ENCODE measurements at places on chromosomes 11 and 22.

- DNase-seq, result peak; percentile 64
Measured at GRCh38 chr11:123188508-123189165, 6.4 kb downstream of the CLMP start.

GRCh38 chr22:50612528-50613221 is 12.1 kb downstream of the MAPK8IP2 start:
- no peak for DNase-seq

DNA sequence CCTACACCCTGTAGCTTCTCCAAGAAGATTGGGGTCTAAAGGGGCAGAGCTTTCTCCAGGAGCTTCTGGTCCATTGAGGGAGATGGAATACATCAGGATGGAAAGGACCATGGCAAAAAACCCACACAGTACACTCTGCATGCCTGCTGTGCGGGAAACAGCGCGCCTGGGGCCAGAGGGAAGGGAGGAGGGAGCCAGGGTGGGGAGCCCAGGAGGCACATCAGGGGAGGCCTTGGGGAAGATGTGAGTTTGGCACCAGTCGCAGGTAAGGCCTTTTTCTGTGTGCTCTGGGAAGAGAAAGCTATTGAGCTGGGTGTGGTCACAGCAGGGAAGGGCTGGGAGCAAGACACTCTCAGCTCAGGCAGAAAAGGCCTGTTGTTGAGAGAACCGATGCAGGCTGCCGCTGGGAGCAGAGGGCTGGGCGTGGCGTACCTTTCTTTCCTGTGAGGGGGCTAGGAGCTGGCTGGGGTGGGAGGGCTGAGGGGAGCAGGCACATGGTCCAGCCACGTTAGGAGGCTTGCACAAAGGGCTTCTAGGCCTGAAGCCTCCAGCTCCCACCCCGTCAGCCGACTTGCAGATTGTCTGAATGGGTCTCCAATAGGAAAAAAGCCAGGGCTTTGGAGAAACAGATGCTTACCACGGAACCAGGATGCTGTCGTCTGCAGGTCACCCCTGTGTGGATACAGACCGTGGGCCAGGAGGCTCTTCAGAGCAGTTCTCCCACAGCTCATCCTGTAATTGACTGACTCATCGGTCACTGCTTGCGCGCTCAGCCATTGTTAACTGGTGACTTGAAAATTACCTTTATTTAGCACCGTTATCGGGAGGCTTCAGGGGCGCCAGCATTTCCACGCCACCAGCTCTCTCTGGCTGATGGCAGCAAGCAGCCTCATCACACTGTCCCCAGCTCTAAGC is 237.3 kb downstream of the ST3GAL4 start:
- no peak for DNase-seq

GRCh38 chr11:2314525-2315394 is 12.9 kb downstream of the TSPAN32 start:
- peak; percentile 40 for DNase-seq

GRCh38 chr11:101046947-101047346 is 82.7 kb downstream of the PGR start:
- DNase-seq, result no peak

GRCh38 chr22:19802894-19803735 is 42.5 kb downstream of the TBX1 start:
- DNase-seq, result no peak

DNA sequence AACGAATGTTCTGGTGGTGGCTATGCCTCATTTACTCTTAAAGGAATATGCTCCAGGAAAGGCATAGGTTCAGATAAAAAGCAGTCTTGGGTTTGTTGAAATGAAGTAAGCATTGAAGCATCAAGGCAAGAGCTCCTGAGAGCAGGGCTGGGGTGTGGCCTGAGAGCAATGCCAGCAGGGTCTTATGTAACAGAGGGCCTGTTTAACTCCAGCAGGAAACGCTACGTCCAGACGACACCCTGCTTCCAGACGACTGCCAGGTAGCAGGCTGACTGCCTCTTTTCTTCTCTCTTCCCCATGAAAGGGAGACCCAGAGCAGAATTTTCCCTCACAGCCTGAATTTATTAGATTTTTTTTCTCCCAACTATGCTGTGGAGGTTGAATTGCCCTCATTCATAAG is 127.2 kb upstream of the SLC5A12 start:
- DNase-seq, result no peak

- peak; percentile 0 for DNase-seq
Measured at GRCh38 chr11:124415356-124415923, 9.2 kb downstream of the OR8B4 start.

DNA sequence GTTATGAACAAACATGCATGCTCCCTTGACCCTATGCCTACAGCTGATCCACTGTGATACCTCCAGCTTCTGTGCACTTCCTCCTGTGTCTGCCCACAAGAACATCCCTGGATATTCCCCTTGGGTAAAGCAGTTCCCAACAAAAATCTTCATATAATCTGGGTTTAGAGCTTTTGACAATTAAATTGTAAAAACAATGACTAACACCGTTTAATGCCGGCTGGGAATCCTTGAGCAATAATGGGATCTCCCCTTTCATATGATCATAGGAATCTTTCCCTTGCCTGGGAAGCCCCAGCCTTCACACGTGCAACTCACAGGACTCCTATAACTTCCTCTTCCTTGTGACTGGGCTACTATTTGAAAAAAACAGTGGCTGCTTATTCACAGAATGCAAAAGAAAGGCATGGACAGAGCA is 6.3 kb upstream of the ZC3H12C start:
- DNase-seq, result peak; percentile 50

- DNase-seq, result no peak
Measured at GRCh38 chr11:129747071-129747470, 68.6 kb upstream of the TMEM45B start.

DNA sequence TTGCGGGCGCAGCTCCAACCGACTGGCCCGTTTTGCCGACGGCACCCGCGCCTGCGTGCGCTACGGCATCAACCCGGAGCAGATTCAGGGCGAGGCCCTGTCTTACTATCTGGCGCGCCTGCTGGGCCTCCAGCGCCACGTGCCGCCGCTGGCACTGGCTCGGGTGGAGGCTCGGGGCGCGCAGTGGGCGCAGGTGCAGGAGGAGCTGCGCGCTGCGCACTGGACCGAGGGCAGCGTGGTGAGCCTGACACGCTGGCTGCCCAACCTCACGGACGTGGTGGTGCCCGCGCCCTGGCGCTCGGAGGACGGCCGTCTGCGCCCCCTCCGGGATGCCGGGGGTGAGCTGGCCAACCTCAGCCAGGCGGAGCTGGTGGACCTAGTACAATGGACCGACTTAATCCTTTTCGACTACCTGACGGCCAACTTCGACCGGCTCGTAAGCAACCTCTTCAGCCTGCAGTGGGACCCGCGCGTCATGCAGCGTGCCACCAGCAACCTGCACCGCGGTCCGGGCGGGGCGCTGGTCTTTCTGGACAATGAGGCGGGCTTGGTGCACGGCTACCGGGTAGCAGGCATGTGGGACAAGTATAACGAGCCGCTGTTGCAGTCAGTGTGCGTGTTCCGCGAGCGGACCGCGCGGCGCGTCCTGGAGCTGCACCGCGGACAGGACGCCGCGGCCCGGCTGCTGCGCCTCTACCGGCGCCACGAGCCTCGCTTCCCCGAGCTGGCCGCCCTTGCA is 1.0 kb downstream of the FJX1 start:
- no peak for DNase-seq

DNA sequence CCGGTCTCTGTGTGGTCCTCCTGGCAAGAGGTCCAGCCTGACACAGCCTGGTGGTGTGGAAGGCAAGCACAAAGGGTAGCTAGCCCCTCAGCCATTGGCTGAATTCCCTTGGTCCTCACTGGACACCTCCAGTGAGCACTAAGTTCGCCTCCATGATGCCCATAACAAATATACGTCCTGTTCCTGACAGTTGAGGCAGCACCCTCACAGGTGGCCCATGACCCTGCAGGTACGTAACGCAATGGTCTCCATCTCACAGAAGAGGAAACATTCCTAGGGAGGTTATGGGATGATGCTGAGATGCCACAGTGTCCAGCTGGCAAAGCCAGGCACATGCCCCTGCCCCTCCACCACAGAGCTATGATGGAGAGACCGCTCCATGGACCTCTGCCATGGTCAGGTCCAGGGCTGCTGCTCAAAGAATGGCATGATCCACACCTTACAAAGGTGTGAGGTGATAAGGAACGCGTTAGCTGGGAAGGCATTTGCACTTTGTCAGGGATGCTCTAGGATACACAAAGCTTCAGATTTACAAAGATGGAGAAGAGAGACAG is 1.4 kb upstream of the GNAZ start:
- no peak for DNase-seq

DNA sequence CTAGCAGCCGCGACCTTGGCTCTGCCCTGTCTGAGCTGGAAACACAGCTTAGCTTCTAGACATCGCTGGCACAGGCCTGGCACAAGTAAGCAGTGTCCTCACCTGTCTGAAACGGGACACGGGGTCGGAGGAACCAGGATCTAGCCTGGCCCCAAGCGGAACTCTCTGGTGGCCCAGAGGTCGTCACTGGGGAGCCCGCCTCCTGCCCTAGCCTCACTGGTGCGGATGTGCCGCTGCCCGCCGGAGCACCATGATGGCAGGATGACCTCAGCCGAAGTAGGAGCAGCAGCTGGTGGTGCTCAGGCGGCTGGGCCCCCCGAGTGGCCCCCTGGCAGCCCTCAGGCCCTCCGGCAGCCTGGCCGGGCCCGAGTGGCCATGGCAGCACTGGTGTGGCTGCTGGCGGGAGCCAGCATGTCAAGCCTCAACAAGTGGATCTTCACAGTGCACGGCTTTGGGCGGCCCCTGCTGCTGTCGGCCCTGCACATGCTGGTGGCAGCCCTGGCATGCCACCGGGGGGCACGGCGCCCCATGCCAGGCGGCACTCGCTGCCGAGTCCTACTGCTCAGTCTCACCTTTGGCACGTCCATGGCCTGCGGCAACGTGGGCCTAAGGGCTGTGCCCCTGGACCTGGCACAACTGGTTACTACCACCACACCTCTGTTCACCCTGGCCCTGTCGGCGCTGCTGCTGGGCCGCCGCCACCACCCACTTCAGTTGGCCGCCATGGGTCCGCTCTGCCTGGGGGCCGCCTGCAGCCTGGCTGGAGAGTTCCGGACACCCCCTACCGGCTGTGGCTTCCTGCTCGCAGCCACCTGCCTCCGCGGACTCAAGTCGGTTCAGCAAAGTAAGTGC is 871 bp downstream of the SLC35E4 start:
- DNase-seq, result no peak

DNA sequence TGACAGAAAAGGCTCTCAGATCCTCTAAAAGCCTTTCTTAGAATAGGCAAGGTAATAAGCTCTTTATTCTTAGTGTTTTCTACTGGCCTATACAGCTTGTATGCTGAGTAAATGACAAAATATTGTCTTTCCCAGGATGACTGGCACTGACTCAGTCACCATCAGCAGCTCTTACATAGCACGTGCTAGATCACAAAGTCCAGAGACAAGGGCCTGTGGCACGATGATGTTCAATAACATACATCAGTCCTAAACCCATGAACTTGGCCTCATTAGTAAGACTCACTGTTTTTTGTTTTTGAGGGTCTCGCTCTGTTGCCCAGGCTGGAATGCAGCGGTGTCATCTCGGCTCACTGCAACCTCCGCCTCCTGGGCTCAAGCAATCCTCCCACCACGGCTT is 42.7 kb downstream of the CELF1 start:
- no peak for DNase-seq

- DNase-seq, result no peak
Measured at GRCh38 chr11:112778877-112779266, 182.3 kb upstream of the NCAM1 start.

GRCh38 chr11:122024278-122024677 is 91.7 kb downstream of the BLID start:
- no peak for DNase-seq

- no peak for DNase-seq
Measured at GRCh38 chr22:22812031-22812905, 75.3 kb upstream of the IGLL5 start.

- no peak for DNase-seq
Measured at GRCh38 chr11:122696662-122697061, 41.1 kb downstream of the UBASH3B start.

DNA sequence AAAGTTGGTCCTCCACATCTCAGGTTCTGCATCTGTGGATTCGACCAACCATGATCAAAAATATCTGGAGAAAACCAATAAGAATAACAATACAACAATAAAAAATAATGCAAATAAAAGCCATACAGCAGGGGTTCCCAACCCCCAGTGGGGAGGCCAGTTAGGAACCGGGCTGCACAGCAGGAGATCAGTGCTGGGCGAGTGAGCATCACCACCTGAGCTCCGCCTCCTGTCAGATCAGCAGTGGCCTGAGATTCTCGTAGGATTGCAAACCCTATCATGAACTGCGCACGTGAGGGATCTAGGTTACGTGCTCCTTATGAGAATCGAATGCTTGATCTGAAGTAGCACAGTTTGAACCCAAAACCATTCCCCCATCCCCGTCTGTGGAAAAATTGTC is 25.4 kb upstream of the MYO18B start:
- DNase-seq, result no peak

GRCh38 chr22:20423906-20424551 is 13.6 kb downstream of the SCARF2 start:
- no peak for DNase-seq

DNA sequence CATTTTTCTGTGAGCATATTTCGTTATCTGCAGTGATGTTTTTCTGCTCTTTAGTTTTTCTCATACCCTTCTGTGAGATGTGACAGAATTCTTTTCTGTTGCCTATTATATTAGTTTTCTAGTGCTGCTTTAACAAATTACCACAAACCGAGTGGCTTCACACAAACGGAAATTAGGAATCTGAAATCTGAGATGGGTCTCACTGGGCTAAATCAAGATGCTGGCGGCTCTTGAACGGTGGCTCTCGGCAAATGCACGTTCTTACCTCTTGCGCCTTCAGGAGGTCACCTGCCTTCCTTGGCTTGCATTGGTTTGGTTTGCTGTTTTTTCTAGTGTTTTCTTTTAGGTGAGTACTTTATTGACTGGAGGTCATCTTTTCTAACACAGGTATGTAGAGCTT is 13.0 kb downstream of the ZBED4 start:
- DNase-seq, result no peak

DNA sequence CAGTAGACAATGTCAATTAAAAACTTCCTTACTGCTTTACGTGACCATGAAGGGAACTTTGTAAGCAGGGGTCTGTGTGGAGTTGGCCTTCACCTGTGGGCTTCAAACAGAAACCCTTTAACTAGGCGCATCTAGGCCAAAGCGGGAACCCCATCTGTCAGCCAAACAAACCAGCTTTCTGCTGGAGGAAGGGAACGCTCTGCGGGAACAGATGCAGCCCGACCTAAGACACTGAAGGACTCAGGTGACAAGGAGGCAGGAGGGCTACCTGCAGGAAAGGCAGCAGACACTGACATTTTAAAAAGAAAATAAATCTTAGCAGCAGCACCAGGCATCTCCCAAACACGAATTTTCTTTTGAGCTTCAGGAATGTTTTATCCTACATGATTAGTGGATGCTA is 78.4 kb downstream of the CADM1 start:
- DNase-seq, result no peak

DNA sequence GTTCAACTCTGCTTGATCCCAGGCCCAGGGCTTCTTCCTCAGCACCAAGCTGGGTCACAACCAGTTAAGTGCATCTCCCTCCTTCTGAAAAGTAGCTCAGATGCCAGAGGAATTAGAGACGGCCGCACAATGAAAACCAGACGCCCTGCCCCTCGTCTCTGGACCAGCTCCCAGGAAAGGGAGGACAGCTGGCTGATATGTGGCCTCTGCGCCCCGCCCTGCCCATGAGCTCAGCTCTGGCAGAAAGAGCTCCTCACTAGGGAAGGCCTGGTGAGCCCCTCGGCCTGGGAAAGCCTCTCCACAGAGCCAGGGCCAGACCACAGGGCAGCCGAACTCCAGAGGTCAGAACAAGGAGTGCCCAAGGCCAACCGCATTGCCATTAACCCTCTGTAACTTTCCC is 18.1 kb upstream of the SCGB1A1 start:
- peak; percentile 86 for DNase-seq

Data from GM04503 (cell line).